ENCODE measurements at places on chromosomes 7 and 10.

GRCh38 chr7:115038158-115038557 is 116.3 kb downstream of the MDFIC start:
- no peak for DNase-seq

GRCh38 chr10:77079592-77080300 is 557.9 kb downstream of the KCNMA1 start:
- no peak for DNase-seq

GRCh38 chr7:134004829-134005505 is 122.2 kb upstream of the LRGUK start:
- no peak for DNase-seq

DNA sequence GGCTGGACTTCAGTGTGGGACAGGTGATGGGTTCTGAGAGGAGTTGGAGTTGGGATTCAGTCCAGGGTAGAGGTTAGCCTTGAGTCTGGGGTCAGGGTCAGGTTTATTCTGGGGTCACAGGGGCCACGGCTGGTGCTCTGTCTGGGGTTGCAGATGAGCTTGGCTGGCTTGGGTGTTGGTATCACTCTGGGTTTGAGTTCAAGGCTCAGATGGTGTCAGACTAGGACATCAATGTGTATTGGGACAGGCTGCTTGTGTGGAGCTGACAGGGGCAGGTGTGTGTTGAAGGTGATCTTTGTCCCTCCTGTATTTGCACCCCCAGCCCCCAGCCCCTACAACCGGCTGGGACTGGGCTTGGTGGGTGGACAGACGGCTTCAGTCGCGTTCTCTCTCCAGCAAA is 26.8 kb downstream of the TMEM270 start:
- DNase-seq: no peak

- no peak for DNase-seq
Measured at GRCh38 chr7:29099896-29100847, 46.2 kb downstream of the CPVL start.

DNA sequence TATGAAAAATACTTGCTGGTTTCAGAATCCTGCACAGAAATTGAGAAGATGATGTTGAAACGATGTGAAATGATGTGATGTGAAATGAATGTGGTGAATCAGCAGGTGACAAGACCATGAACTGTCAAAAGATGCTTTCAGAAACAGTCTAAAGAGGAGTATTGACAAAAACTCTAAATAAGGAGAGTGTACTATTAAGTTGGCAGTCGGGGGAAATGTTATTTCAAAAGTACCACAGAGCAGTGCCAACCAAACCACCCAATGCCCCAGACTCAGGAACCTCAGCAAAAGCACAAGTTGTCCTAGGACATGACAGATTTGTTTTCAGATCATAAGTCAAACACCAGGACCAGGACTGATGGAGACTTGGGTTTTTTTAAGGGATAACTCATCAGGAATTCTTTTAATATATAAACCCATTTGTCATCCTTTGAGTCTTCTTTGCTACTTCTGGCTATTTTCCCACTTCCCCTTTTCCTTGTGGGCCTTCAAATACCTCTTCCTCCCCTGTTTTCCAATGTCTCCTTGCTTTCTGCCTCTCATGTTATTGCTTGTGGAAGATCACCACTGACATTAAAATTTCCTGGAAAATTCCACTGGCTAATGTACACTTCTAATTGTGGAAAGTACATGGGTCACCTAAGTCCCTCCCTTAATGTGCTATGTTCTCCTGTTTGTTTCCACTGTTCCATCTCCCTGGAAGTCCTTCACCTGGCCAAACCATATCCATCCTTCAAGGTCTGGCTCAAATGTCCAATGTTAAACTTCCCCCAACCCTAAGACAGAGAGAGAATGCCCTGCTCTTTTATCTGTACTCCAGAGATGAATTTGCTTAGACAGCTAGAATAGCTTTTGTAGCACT is 10.2 kb upstream of the PPP1R3C start:
- no peak for DNase-seq

- DNase-seq: no peak
Measured at GRCh38 chr7:154431045-154431444, 378.8 kb downstream of the DPP6 start.

DNA sequence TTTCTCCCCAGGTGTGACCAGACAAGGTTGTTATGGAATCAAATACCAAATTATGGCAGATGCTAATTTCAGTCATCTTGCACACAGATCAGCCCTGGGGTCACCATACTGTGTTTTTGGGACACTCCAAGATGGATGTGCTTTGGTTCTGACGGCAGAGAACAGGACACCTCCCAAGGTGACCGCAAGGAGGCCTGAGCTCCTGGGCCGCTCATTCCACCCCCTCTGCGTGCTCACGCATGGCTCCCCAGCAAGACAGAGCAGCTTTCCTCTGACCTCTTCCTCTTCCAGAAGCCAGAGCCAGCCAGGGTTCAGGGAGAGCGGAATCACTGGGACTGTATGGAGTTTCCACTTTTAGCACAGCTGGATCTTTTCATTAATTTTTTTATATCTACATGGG is 402.8 kb downstream of the DNAJB6 start:
- DNase-seq: no peak

- no peak for DNase-seq
Measured at GRCh38 chr7:121940918-121941317, 68.0 kb downstream of the PTPRZ1 start.

- DNase-seq: no peak
Measured at GRCh38 chr10:21052709-21053104, 155.6 kb upstream of the NEBL start.

GRCh38 chr10:99484626-99485581 is 47.8 kb upstream of the NKX2-3 start:
- no peak for DNase-seq

- DNase-seq: no peak
Measured at GRCh38 chr7:107890493-107890961, 456 bp upstream of the DLD start.
